NT2/D1 (cell line): ENCODE measurements at places on chromosomes 13 and 19.

DNA sequence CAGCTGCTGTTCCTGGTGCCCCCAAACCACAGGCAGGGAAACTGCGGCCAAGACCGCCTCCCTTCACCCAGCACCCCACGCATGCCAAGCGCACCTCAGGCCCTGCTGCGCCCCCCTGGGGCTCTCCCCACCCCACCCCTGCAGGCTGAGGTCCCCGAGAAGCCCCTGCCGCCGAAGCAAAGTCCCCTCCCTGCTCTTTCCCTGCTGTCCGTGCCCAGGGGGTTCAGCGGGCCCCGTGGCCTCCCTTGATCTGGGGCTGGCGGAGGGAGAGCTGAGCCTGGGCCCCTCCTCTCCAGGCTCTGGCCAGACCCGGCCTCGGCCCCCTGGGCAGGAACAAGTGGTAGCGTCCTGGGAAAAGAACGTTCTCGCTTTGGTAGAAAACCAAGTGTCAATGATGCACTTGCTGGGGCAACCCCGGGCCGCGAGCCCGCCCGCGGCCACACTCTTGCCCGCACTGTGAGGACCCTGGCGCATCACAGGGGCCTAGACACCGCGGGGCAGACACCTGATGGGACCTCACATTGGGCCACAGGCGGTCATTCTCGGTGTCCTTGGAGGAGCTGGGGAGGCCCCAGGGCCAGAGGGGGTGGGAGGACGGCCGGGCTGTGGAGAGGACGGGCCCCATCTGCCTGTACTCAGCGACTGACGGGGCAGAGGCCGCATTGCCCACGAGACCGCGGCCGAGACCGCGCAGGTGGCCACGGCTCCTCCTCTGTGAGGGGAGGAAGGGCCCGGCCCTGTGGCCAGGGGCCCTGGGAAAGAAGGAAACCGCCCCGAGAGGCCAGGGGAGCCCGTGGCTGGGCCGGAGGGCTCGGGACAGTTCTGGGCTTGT lies 29.0 kb downstream of the GPX4 start:
- DNase-seq: no peak

DNA sequence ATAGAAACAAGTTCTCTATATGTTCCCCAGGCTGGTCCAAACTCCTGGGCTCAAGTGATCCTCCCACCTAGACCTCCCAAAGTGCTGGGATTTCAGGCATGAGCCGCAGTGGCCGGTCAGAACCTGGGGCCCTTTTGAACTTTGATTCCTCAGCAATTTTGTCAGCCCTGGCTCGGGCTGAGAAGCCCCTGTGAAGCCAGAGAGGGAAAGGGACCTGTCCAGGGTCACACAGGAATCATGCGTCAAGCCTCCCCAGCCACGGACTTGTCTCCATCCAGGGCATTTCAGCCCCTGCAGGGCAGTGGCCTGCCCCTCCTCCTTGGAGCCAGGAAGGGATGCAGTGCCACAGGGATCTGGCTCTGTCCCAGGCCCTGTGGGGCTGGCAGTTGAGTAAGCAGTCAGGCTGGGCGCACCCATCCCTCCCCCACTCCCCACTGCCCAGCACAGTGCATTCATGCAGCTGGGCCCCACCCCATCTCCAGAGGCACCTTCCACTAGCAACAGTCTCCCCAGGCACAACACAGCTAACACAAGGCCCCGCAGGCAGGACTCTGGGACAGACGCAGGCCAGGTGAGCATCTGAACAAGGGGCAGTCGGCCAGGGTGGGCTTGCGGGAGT lies at the start of gene CAPS:
CAPS (plus strand) TSS at position 516 of the 619 bp plus-strand sequence. CDS start 153 bp downstream, outside the sequence.
- DNase-seq: no peak

GRCh38 chr19:3477951-3478350 lies 2.4 kb downstream of the SMIM24 start:
- DNase-seq: no peak

DNA sequence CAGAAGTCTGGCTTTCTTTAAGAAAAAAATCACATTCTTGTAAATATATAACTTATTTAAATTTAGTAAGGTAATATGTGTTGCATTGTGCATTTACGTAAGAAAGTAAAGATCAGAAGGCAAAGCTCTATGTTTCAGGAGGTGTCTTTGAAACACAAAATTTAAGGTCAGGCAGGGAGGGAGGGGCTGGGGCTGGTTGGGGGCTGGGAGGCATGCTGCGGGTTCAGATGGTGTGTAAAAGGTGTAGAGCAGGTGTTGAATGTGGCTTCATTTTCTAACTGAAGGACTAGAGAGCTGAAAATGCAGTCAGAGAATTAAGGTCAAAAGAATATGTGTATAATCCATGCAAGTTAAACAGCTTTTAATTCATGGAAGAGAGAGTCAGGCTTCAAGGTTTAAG lies 14.3 kb downstream of the FAM216B start:
- no peak for DNase-seq

- DNase-seq: no peak
These were observed 554.5 kb downstream of the PCDH9 start for GRCh38 chr13:66675620-66676019.

DNA sequence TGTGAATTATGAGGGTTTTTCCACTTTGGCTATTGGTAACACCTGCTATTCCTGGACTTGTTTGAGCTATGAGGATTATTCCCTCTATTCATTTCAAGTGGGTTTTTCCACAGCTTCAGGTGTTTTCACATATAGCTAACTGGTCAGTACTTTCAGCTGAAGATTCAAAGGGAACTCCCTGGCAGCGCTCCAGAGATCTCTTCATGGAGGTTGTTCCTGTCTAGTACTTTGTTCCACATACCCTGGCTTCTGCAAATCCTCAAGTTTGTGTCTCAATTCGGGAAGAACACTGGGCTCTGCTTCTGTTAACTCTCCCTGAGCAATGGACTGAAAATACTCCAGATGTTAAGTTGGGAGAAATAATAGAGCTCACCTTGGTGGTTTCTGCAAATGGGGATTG lies 5.6 kb upstream of the ZNF607 start:
- DNase-seq: no peak

- no peak for DNase-seq
These were observed 263.3 kb downstream of the COG6 start for GRCh38 chr13:39918620-39919236.

GRCh38 chr13:43301346-43301969 lies 278.1 kb downstream of the DNAJC15 start:
- DNase-seq: no peak

DNA sequence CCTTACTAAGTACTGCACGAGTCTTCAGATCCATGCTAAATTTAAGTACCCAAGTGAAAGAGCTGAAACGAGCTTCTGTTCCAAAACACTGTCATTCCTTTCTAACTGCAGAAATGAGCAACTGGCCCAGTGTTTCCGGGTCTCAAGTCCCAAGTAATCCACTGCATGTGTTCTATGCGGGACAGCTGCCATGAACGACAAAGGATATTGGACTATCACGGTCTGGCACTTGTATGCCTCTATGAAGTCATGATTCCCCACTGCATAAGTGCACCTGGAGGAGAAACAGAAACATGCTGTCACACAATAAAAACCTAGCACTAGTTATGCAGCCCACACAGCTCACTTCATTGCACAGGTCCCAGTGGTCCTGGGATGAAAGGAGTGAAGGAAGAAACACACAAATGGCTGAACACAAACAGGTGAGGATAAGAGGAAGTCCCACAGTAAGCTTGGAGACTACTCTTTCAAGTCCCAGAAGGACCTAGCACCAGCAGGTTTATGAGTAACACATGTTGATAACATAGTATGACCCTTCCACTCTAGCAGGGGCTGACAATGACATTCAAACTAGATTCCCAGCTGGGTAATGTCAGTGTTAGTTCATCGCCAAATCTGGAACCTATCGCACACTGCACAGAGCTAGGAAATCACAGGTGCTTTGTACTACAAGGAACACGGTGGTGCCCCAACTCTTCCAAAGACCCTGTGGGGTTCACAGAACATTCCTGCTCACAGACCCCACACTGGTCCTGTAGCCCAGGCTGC lies 11.3 kb downstream of the PCID2 start:
- no peak for DNase-seq

- DNase-seq: no peak
These were observed 1.9 kb downstream of the SULT2B1 start for GRCh38 chr19:48553676-48554384.

DNA sequence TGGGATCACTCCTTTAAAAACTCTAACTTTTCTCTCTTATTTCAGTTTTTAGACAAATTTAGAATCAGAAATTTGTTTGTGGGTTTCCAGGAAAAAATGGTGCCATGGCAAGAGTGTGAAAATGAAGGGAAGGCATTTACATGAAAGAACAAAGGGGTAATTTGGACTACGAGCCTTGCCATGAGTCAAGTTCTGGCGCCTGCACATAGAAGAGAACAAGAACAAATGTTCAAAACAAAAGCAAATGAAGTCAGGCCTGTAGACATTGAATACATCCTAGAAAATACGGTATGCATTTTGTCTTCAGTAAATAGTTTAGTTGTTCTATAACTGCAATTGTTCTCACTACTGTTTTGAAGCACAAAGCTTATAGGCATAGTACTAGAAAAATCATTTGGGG lies 1390.5 kb downstream of the EFNB2 start:
- DNase-seq: no peak
